ENCODE measurements at places on chromosomes 16 and 17. TPM values are rescaled to one million over a fixed set of nuclear protein-coding genes. Genes with fewer than 3 reads are reported as not detected.

The CTRB1 gene
- total RNA-seq, result 14,339 TPM

GRCh38 chr16:1532081-1532760, 1.2 kb upstream of the TMEM204 start:
- H3K4me3 ChIP-seq, result no peak overlapping the region
- no peaks in the 10 kb centered on the region for H3K36me3 ChIP-seq
- no peaks in the 10 kb centered on the region for H3K4me1 ChIP-seq
- H3K27me3 ChIP-seq, result no peaks in the 10 kb centered on the region
- peak; percentile 37 for DNase-seq

GRCh38 chr17:35373984-35374765, 754 bp upstream of the SLFN11 start:
- H3K36me3 ChIP-seq, result no peaks in the 10 kb centered on the region
- peak overlapping the region; percentile 74 for H3K27ac ChIP-seq
- peaks cover 26% of the 10 kb centered on the region for H3K27me3 ChIP-seq
- peak overlapping the region; percentile 33 for H3K4me3 ChIP-seq

DNA sequence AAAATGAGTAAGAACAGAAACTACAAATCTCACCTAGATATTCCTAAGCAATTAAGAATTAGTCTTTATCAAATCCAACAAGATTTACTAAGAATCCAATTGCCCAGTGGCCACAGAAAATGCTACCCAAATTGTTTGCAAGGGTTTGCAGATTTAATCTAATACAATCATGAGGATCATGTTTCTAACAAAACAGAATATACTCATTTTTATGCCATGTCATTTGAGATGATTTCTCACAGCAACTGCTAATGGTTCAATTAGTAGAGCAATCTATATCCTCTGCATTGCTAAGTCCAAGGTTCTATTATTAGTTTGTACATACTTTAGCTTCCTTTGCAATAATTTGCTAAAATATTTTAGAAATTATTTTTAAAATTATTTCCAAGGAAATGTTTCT, 41.2 kb downstream of the HELZ start:
- H3K27ac ChIP-seq, result no peak overlapping the region
- no peaks in the 10 kb centered on the region for H3K27me3 ChIP-seq
- DNase-seq, result no peak

The HSD17B1 gene
- 0.76 TPM for total RNA-seq

The ZNF768 gene
- 16.7 TPM for total RNA-seq

- no peak overlapping the region for H3K4me3 ChIP-seq
- peak; percentile 45 for DNase-seq
- no peaks in the 10 kb centered on the region for H3K27me3 ChIP-seq
- no peak overlapping the region for H3K27ac ChIP-seq
- H3K36me3 ChIP-seq, result peaks cover 4% of the 10 kb centered on the region
These were observed 9.5 kb downstream of the DOK4 start for GRCh38 chr16:57476546-57477410.

DNA sequence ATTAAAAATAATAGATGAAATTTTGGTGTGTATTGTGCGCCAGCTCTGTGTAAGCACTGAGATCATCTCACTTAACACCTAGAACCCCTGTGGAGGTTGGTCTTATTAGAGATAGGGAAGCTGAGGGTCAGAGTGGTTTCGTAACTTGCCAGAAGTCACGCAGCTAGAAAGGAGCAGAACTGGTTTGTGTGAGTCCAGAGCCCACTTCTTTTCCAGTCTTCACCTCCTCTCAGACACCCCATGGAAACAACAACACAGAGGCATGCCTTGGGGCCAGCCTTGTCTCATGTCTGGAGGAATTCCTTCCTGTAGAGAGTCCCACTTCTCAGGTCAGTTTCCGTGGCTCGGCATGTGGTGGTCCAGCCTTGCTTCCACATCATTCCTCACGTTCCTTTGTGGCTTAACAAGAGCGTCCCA, 16.5 kb downstream of the YPEL2 start:
- H3K27me3 ChIP-seq, result no peaks in the 10 kb centered on the region
- no peaks in the 10 kb centered on the region for H3K36me3 ChIP-seq
- no peak overlapping the region for H3K4me3 ChIP-seq
- H3K27ac ChIP-seq, result no peak overlapping the region
- DNase-seq, result no peak
- H3K4me1 ChIP-seq, result no peaks in the 10 kb centered on the region

GRCh38 chr17:9212376-9213302, 191.3 kb downstream of the NTN1 start:
- DNase-seq, result no peak
- H3K36me3 ChIP-seq, result no peaks in the 10 kb centered on the region
- no peak overlapping the region for H3K27ac ChIP-seq
- no peaks in the 10 kb centered on the region for H3K4me1 ChIP-seq
- no peak overlapping the region for H3K4me3 ChIP-seq
- no peaks in the 10 kb centered on the region for H3K27me3 ChIP-seq

The CD300LB gene
- total RNA-seq, result 0.52 TPM

The SECTM1 gene
- 1.7 TPM for total RNA-seq

DNA sequence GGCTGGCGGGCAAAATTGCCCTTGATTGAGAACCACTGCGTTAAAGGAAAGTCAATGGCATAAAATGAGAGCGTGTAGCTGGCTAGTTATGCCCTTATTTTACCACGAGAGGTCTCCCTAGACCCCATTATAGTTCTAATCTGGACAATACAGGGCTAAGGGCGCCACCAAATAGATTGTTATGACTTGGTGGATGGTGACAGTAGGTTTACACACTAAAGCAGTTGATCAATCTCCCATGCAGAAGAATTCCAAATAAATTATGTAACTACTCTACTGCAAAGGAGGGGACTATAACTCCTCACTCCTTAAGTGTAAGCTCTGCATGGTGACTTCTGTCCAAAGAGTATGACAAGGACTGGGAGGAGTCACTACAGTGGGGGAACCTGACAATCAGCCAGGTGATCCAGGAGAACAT, 20.4 kb upstream of the YPEL2 start:
- H3K4me1 ChIP-seq, result no peaks in the 10 kb centered on the region
- no peaks in the 10 kb centered on the region for H3K27me3 ChIP-seq
- no peak for DNase-seq
- H3K4me3 ChIP-seq, result no peak overlapping the region
- no peaks in the 10 kb centered on the region for H3K36me3 ChIP-seq

GRCh38 chr17:28282596-28282995, 36.4 kb upstream of the TMEM97 start:
- no peaks in the 10 kb centered on the region for H3K27me3 ChIP-seq
- H3K36me3 ChIP-seq, result no peaks in the 10 kb centered on the region
- H3K27ac ChIP-seq, result no peak overlapping the region

The MEIOC gene
- not detected for total RNA-seq

DNA sequence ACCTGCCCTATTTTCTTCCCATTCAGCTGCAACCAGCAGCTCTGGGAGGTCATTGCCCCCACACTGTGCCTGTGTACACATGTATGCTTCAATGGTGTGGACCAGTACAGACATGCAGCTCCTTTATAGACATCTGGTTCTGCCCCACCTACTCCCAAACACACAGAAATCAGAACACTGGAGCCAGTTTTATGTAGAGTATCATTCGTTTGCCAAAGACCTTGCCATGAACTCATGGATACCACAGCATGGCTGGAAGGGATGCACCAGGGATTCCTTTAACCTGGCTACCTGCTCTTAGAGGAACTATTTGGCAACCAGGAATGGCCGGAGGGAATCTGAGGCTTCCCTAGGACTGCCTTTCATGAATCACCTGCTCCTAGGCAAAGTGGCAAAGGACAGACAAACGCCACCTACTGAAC, 60.4 kb downstream of the ZFHX3 start:
- H3K36me3 ChIP-seq, result no peaks in the 10 kb centered on the region
- H3K27me3 ChIP-seq, result no peaks in the 10 kb centered on the region
- H3K4me1 ChIP-seq, result peaks cover 11% of the 10 kb centered on the region
- H3K27ac ChIP-seq, result no peak overlapping the region
- no peak overlapping the region for H3K4me3 ChIP-seq
- no peak for DNase-seq

DNA sequence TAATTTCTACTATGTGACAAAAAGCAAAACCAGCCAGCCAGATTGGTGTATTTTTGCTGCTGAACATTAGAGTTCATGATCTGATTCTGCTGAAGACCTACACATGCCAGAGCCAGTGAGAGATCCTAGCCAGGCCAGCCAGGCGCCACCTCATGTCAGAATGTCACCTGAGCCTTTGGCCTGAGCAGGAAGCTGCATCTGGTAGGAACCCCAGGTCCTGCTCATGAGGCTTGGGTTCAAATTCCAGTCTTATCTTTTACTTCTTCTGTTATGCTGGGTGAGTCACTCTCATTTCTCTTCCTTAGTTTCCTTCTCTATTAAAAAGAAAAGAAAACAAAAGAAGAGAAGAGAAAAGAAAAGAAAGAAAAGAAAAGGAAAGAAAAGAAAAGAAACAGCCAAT, 585.1 kb upstream of the CDH5 start:
- no peaks in the 10 kb centered on the region for H3K27me3 ChIP-seq
- no peak overlapping the region for H3K4me3 ChIP-seq
- DNase-seq, result no peak
- no peaks in the 10 kb centered on the region for H3K36me3 ChIP-seq

DNA sequence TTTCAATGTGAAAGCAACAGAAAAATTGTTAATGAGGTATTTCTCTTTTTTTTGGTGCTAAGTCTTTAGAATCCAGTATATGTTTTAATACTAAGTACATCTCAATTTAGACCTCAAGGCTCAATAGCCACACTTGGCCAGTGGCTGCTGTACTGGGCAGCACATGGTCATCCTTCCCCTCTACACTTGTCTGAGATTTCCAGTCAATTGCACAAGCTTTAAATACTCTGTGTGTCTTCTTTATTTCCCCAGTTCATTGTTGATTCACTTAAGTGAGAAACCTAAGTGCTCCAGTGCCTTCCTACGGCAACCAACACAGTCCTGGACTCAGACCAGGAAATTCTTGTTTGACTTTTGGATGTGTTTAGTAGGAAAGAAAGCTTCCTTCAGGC, 62.2 kb downstream of the TNRC6C start:
- H3K4me1 ChIP-seq, result no peaks in the 10 kb centered on the region
- no peaks in the 10 kb centered on the region for H3K27me3 ChIP-seq
- H3K36me3 ChIP-seq, result no peaks in the 10 kb centered on the region

- no peaks in the 10 kb centered on the region for H3K36me3 ChIP-seq
- no peak overlapping the region for H3K27ac ChIP-seq
- DNase-seq, result no peak
- no peaks in the 10 kb centered on the region for H3K27me3 ChIP-seq
These were observed 18.7 kb downstream of the CCDC102A start for GRCh38 chr16:57517397-57518367.

DNA sequence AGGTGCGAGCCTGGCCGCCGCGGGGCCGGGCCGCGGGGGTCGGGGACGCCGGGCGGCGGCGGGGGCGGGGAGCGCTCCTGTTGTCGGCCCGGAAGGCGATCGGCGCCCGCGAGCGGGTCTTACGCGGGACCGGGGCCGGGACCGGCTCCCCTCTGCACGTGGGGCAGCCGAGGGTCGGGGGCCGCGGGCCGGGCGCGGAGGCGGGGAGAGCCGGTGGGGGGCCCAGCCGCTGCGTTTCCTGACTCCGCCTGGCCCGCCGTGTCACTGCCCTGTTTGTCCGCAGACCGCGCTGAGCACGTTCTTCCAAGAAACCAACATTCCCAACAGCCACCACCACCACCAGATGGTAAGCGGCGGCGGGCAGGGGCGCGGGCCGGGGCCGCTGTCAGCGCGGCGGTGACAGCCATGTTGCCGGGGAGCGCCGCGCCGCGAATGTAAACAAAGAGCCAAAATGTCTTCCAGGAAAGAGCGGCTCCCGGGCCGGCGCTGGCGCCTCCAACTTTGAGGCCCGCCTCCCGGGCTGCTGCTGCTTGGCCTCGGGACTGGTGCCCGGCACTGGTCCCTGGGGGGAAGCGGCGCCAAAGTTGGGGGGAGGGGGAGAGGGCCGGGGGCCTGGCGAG, 586 bp downstream of the UBALD2 start:
- H3K27me3 ChIP-seq, result no peaks in the 10 kb centered on the region
- H3K27ac ChIP-seq, result peak overlapping the region; percentile 94
- no peaks in the 10 kb centered on the region for H3K36me3 ChIP-seq
- peak overlapping the region; percentile 90 for H3K4me3 ChIP-seq
- H3K4me1 ChIP-seq, result peaks cover 71% of the 10 kb centered on the region
- DNase-seq, result peak; percentile 92

Data from pancreas (tissue), 10 donors.